Upper lobe of left lung (tissue), 6 donors: ENCODE measurements at places on chromosomes 6 and 20. TPM values are rescaled to one million over a fixed set of nuclear protein-coding genes. Genes with fewer than 3 reads are reported as not detected.

GRCh38 chr6:134103006-134103405 lies 50.6 kb upstream of the SLC2A12 start:
- no peak for DNase-seq

DNA sequence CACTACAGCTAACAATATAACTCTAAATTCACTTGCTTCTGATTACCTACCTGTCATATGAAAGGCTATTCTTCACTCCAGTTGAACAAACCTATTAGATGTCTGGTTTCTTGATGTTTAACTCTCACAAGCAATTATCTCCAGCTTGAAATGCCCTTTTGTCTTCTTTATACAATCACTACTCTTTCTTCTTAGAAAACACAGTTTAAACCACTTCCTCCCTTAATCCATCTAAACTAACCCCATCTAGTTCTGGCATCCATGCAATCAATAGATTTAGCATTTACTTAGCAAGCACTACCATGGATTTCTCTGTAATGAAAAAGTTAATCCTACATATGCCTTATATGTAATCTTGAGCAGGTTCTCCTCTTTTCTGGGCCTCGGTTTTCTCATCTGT lies 127.3 kb downstream of the ATXN1 start:
- DNase-seq = no peak

PPP1R16B gene
- total RNA-seq = 9.2 TPM

DNA sequence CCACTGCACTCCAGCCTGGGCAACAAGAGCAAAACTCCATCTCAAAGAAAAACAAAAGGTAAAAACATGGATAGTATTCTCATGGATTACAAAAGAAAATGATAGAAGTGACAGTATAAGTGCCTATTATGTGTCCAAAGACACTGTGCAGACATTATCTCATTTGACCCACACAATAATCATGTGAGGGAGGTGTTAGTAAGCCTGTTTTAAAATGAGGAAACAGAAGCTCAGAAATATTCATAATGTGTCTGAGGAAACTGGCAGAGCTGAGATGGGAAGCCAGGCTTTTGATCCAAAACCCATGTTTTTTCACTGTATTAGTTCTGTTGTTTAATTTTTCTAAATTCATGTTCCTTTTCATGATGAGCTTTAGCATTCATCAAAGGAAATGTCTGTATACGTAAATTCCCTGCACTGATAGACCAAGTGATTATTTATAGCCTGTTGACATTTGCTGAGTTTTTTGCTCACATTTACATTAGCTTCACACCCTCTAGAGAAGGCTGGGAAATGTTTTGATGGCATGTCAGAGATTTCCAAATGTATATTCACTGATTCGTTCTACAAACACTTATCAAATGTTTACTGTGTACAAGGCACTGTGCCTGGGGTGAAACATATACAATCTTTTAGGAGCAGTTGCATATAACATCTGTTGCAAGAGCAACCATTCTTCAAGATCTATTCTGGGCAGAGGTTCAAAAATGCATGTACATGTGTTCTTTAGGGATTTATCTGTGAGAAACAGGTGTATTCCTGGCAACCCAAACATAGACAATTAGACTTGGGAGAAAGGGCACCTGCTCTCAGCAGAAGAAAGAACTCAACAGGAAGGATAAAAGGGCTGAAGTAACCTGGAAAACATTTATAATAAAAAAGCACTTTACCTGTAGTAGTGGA lies 331.5 kb downstream of the SAMD5 start:
- no peak for DNase-seq

MED23 gene
- total RNA-seq = 46.2 TPM

KIAA0408 gene
- 30.4 TPM for total RNA-seq

GPR6 gene
- not detected for total RNA-seq
